ENCODE measurements at places on chromosomes 1 and 21.

DNA sequence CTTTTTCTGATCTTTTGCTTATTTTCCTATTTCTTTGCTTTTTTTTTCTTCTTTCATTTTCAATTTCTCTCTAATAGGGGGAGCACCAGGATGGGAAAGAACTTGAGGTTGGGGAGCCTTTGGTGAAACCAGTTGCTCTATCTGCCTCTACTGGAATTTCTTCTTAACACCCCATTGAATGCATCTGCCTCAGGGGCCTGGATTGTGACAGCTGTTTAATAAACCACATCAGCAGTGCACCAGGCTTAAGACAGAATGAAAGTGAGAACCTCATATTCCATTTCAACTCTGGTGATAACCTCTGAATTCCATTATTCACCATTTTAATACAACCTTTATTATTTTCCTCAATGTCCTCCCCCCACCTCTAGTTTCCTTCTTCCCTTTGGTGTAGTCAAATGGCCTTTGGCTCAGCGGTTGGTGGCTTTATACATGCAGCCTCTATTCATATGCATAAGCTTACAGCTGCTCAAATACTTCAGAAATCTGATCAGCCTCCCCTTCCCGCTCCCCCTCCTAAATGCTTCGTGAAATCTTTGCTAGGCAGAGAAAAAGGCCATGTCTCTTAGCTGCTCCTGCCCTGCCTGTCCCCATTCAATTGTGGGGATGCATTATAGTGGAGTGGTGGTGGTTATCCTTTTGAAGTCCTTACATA, 537.3 kb upstream of the PLXNA2 start:
- no peak for DNase-seq

GRCh38 chr1:24892188-24893153, 37.6 kb downstream of the RUNX3 start:
- no peak for DNase-seq

GRCh38 chr1:44543064-44543744, 131.1 kb downstream of the TMEM53 start:
- no peak for DNase-seq

GRCh38 chr1:59230622-59231021, 66.3 kb upstream of the FGGY start:
- DNase-seq, result no peak

GRCh38 chr1:81529014-81529413, 271.7 kb upstream of the ADGRL2 start:
- no peak for DNase-seq

Data from KBM-7 (cell line).